Neural crest cell (in vitro differentiated cells): ENCODE measurements at places on chromosomes 1 and 21. TPM values are rescaled to one million over a fixed set of nuclear protein-coding genes. Genes with fewer than 3 reads are reported as not detected.

Gene CD84
- total RNA-seq: not detected in 2 replicates

Gene S1PR1
- total RNA-seq: 20.9 and 21.6 TPM in 2 replicates

GRCh38 chr1:171038284-171038683 lies 52.4 kb upstream of the FMO3 start:
- H3K4me1 ChIP-seq: no peaks in the 10 kb centered on the region
- no peak overlapping the region for H3K4me3 ChIP-seq
- no peak overlapping the region for H3K27ac ChIP-seq
- no peak for DNase-seq

DNA sequence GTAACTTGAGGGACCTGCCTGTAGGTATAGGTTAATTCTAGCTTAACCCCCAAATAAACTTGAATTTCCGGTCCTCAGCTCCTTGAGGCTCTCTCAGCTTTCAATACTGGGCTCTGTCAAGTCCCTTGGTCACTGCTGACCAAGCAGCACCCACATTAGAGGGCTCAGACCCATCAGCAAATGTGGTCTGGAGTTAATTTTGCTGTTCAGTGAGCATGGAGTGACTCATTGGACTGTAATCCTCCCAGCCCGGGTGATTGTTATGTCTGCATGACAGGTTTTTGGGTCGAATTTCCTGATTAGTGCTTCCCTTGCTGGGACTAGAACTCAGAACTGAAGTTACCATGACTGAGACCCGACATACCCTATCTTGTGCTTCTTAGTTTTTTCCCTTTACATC lies 130.6 kb downstream of the URB2 start:
- H3K36me3 ChIP-seq: no peaks in the 10 kb centered on the region
- DNase-seq: no peak
- no peaks in the 10 kb centered on the region for H3K27me3 ChIP-seq

GRCh38 chr1:155640367-155640766 lies 30.3 kb downstream of the MSTO1 start:
- H3K27ac ChIP-seq: no peak overlapping the region
- DNase-seq: no peak
- H3K36me3 ChIP-seq: peaks cover 8% of the 10 kb centered on the region
- no peaks in the 10 kb centered on the region for H3K27me3 ChIP-seq
